H54 (cell line): ENCODE measurements at places on chromosomes 2 and 18.
A peak's percentile ranks its signal among the peaks of the same experiment; 100 is the strongest.

DNA sequence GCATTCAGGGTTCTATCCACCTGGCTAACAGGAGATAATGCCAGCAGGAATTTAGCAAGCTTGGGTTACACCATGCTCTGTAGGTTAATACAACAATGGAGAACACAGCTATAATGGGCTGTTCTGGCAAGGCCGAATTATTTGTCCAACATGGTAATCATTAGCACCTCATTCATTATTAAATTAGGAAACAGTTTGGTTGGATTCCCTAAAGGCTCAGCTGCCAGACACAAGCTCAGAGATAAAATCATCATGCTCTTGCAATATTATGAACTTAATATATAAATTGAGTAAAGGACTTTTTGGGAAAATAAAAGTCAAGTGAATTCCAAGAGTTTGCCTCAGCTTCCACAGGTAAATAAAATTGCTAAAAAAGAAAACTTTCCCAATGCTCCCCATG, 166.4 kb downstream of the ANKRD44 start:
- DNase-seq: no peak

DNA sequence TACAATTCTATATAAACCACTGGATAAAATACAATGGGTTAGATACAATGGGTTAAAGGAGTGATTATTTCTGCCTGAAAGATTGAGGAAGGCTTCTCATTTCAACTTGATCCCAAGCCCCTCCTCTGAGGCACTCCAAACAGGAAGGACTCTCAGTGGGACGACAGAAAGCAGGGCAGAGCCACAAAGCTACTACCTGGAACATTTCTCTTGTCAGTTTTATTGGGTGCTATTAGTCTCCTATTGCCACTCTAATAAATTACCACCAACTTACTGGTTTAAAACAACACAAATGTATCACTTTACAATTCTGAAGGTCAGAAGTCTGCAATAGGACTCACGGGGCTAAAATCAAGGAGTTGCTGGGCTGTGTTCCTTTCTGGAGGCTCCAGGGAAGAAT, 146.7 kb downstream of the MREG start:
- no peak for DNase-seq

GRCh38 chr2:176924909-176925534, 287.6 kb upstream of the HNRNPA3 start:
- no peak for DNase-seq

DNA sequence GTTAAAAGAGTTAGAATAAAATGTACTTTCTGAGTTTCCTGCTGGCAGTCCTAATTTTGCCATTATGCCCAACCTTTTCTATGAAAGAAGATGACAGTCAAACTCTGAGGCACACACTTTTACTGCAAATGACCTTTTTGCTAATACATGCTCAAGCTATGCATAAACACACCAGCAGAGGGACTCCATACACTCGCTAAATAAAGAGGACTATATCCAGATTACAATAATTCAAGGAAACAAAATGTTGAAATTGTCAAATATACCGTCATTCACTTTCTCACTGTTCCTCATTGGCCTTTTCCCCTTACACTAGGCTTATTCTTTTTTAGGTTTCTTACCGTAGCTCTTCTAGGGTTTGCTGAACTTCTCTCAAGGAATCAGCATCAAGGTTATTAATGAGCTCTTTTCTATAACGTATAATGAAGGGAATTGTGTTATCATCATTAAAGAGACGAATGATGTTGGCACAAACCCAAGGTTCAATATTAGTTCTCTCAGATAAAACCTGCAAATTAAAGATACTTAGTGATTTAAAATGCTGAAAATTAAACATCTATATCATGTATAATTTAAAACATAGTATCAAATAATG, 25.7 kb downstream of the SRBD1 start:
- no peak for DNase-seq

- no peak for DNase-seq
Measured at GRCh38 chr2:157420771-157421323, 23.0 kb downstream of the CYTIP start.

DNA sequence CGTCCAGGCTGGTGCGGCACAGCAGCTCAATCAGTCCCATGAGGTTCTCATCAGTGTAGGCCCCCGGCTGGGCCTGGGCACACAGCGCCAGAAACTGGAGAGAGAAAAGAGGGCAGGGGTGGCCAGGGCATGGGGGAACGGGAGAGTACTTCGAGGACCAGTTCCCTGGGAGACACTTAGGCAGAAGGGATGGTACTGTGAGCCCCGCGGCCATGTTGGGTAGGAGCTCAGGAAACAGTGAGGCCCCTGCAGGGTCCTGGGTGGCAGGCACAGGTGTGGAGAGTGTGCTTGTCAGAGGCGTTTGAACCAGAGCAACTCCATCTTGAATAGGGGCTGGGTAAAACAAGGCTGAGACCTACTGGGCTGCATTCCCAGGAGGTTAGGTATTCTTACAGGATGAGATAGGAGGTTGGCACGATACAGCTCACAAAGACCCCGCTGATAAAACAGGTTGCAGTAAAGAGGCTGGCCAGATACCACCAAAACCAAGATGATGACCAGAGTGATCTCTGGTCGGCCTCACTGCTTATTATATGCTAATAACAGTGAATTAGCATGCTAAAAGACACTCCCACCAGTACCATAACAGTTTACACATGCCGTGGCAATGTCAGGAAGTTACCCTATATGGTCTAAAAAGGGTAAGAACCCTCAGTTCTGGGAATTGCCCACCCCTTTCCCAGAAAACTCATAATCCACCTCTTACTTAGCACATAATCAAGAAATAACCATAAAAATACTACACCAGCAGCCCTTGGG, 51.9 kb upstream of the SEMA4C start:
- DNase-seq: no peak

DNA sequence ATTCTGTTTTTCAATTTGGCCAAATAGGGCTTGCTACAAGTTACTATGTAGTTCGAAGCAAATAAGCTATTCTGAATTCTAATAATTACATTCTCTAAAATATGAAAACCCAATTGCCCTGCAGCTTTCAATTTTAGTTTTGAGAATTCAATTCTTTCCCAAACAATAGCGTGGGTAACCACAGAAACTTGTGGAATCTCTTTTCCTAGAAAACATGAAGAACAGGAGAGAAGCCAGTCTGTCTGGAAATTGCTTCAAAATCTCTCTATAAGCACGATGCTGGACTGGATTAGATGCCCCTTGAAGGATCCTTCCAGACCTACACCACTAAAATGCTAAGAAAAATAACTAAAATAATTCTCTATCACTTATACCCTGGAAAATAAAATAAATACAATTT, 115.0 kb downstream of the THADA start:
- no peak for DNase-seq

DNA sequence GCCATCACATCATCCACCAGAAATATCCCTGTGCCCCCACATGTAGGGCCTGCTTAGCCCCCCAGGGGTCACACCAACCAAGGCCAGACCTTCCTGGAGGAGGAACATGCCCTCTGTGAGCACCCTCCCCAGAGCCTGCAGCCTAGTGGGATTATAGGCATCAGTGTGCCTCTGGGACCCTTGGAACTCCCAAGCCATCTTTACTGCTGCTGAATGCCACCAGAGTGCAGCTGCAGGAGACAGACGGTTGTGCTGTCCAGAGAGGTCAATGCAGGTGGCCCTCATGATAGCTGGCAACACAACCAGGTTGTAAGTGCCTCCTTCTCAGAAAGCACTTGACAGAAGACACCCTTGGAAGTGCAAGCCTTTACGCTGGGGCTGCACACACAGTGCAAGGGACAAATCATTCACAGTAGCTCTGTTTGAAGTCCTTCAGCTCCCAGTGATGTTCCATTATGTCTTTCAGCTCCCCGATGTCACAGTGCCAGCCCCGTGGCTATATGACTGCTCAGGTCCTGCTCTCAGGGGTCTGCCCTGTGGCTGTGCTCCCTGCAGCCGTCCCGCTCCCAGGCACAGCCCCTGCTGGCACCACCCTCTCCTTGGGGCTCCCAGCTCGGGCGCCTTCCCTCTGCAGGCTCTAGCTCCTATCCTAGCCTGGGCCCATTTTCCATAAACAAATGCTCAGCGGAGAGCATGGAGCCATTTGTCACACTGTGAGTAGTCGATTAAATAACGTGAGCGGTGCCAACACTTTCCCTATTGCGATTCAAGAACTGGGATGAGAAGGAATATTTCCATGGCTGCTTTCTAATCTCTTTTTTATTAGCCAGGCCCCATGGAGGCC, 65.1 kb downstream of the EDAR start:
- no peak for DNase-seq

DNA sequence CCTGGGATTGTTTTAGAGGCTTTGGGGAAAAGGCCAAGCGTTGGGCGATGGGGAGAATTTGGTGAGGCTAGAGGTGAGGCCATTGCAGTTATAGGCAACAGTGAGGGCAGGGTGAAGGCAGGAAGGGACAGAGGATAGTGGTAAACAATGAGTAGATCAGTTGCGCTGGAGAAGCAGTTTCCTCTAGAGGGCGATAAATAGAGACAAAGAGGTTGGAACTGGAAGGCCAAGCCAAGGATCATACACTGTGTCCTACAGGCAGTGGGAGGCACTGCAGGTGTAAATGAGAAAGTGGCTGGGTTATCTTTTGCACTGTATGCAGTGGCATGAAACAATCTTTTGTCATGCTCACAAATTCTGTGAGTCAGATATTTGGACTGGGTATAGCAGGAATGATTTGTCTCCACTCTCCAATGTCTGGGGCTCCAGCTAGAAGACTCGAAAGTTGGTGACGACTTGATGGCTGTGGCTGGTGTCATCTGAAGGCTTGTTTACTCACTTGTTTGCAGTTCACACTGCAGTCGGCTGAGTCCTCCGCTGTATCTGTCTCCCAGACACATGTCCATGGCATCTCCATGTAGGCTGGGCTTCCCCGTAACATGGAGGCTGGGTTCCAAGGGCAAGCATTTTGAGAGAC, 82.1 kb downstream of the TNP1 start:
- DNase-seq: peak; percentile 67

GRCh38 chr18:30925795-30926194, 116.7 kb downstream of the DSC3 start:
- DNase-seq: no peak

DNA sequence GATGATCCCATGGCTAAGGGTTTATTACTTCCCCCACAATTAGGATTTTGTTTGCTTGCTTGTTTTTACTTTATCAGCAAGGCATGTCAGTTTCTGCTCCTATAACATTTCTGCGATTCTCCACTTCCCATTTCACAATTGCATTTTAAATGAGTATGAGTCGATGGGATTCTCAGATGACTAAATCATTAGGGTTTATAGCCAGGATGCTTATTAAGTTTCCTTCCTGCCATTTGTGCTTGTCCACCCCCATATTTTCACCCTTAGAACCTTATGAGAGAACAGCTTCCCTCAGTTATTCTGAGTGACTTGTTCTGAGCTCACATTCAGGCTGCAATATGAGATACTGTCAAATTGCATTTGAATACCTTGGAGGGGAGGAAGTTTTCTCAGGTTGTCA, 37.9 kb upstream of the C1GALT1C1L start:
- DNase-seq: no peak

GRCh38 chr2:76008001-76008702, 297.4 kb upstream of the GCFC2 start:
- no peak for DNase-seq

GRCh38 chr2:38239452-38239851, 137.6 kb downstream of the ATL2 start:
- no peak for DNase-seq

DNA sequence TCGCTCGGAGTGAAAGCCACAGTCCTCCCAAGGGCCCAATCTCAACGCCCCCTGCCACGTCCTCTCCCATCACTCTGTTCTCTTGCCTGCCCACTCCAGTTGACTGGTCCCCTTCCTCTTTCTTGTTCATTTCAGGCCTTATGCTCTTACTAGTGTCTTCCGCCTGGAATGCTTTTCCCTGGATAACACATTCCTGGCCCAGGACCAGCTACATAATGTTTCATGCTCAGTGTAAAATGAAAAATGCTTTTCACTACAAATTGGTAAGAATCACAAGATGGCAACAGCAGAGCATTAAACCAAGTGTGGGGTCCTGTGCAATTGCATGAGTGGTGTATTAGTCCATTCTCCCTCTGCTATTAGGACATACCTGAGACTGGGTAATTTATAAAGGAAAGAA, 417.2 kb upstream of the KLHL29 start:
- DNase-seq: no peak

DNA sequence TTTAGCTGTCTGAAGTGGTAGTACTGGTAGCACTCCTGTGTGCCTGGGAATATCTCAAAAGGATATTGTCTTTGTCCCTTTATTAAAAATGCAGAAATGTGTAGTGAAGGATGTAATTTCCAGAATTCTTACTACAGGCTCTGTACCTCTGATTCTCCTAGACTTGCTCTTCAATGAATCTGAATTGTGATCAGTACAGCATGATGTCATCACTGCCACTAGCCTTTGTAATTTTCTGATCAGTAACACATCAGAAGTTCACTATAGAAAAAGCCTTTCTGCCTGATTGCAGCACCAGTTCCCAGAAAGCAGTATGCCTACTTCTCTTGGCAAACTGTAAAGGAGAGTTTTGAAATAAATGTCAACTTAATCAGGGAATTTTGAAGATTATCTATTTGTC, 29.2 kb upstream of the OTOF start:
- DNase-seq: no peak

- DNase-seq: no peak
Measured at GRCh38 chr2:167972020-167972419, 275.4 kb downstream of the STK39 start.

DNA sequence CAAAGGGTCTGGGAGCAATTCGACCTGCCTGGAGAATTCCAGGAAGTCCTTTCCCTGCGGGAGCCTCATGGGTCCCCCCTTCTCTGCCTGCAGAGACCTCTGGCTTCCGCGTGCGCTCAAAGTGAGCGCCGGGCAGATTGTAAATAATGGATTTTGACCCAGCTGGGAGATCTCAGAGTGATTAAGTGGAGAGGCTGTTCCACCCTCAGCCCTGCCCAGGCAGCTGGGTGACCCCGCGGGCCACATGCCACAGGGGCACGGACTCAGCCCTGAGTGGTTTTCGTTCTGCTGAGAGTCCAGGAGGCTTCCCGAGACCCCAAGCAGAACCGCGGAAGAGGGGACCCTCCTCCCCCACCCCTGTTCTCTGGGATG, 1.2 kb downstream of the KCNG2 start:
- DNase-seq: no peak

DNA sequence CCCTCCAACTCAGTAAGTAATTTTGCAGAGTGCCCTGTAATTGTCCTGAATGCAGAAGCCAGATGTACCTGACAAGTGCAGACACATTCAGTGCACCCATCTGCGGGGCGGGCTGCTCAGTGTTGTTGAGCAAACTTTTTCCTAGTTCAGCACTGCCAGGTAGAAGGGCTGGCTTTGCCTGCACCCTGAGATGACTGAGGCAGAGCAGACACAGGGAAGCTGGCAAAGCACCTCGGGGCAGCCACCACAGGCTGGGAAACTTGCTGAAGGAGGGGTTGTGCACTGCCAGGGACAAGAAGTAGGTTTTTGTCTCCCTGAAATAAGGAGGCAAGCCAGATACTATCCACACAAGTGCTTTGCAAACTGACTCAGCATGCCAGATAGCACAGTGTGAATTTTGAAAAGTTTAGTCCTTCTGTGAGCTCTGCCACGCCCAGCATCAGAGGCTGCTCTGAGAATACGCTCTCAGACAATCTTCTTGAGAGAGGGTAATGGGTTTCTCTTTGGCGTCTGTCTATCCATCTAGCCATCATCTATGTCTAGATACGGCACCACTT, 62.3 kb downstream of the SOWAHC start:
- DNase-seq: no peak
